Forelimb muscle (tissue), 1 donor: ENCODE measurements at places on chromosomes 2 and 18. TPM values are rescaled to one million over a fixed set of nuclear protein-coding genes. Genes with fewer than 3 reads are reported as not detected.

SLC39A10 gene
- polyA plus RNA-seq, result 21.3 TPM

- no peak for DNase-seq
Observed at GRCh38 chr2:222756362-222756831, 84.9 kb downstream of the MOGAT1 start.

DNA sequence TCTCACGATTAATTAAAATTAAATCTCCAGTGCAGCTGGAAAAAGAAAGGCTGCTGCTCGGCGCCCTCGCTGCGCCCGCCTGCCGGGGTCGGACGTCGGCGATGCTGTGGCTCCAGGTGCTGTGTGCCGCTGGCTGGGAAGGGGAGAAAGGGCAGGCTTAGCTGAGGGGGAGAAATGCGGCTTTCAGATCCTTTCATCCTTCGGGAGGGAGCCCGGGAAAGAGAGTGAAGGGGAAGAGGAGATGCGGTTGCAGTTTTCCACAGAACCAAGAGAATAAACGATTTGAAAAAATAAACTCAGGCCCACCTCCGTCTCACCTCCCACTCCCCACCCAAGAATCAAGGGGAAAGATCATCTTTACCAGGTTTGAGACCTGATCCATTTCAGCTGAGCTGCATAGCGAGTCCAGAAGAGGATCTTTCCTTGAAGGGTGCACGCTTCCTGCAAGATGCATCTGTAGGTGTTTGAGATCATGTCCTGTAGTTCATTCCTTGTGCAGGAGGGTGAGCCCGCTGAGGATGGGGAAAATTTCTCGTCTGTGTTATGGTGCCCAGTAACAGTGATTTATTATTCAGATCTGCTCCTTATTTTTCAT is 495 bp downstream of the TMEM169 start:
- no peak for DNase-seq

DNA sequence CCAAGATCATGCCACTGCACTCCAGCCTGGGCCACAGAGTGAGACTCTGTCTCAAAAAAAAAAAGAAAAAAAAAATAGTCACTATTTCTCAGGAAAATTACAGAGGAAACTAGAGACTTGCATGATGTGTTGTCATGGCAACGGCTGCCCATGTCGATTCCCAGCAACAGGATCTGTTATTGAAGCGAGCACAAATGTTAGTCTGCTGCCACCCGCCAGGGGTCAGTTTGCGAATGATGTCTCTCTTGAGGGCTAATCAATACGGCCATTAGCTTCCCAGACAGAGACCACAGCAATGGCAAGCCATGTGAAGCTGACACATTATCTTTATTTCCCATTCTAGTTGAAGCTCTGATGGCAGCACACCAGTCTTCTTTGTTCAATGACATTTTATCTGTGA is 32.4 kb upstream of the ACYP2 start:
- DNase-seq, result no peak
